ENCODE measurements at places on chromosomes 6 and 20. TPM values are rescaled to one million over a fixed set of nuclear protein-coding genes. Genes with fewer than 3 reads are reported as not detected.

DNA sequence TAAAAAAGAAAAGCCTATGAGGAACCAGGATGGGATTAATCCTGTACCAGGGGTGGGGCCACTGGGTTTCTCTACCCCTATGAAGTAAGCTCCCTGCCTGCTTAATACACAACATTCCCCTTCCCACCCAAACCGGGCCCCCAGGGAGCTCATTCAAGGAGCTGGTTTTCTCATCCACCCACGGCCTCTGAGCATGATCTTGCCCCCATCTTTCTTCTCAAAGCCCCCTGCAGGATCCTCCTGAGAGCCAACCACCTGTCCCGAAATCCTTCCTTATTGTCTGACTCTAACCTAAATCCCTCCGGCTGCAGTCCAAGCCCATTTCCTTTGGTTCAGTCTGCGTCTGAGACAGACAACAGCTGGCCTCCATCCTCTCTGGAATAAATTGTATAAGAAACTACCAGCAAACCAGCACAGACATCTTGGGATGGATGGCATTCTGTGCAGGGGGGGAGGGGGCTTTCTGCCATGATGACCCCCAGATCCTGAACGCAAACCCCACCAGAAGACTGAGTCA lies 21.0 kb downstream of the KCNK5 start:
- no peaks in the 10 kb centered on the region for H3K4me1 ChIP-seq
- H3K36me3 ChIP-seq = no peaks in the 10 kb centered on the region
- H3K27ac ChIP-seq = no peak overlapping the region
- no peak for DNase-seq
- H3K4me3 ChIP-seq = no peak overlapping the region
- H3K27me3 ChIP-seq = no peaks in the 10 kb centered on the region

The RNF217 gene
- total RNA-seq = 44.2 TPM

The CRNKL1 gene
- total RNA-seq = 17.3 TPM

GRCh38 chr6:140779991-140780596 lies 1352.6 kb upstream of the GJE1 start:
- no peak overlapping the region for H3K27ac ChIP-seq
- H3K36me3 ChIP-seq = no peaks in the 10 kb centered on the region
- H3K27me3 ChIP-seq = no peaks in the 10 kb centered on the region
- DNase-seq = no peak
- no peak overlapping the region for H3K4me3 ChIP-seq
- H3K4me1 ChIP-seq = peaks cover 8% of the 10 kb centered on the region

DNA sequence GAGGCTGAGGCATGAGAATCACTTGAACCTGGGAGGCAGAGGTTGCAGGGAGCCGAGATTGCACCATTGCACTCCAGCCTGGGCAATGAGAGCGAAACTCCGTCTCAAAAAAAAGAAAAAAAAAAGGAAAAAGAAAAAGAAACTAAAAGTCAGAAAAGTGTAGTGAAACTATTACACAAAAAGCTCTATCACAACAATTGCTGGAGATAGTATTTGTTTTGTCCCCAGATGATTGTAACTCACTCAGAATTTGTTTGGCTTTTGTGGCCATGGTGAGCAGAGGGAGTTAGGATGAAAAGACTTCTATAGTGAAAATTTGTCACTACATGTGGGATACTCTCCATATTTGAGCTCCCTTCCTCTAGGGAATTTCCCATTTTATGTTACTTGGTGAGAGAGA lies 5.2 kb upstream of the GOPC start:
- DNase-seq = no peak
- H3K27me3 ChIP-seq = no peaks in the 10 kb centered on the region
- H3K36me3 ChIP-seq = no peaks in the 10 kb centered on the region
- H3K4me3 ChIP-seq = no peak overlapping the region
- no peaks in the 10 kb centered on the region for H3K4me1 ChIP-seq
- H3K27ac ChIP-seq = no peak overlapping the region

The ZNF391 gene
- 2.3 TPM for total RNA-seq

GRCh38 chr6:135851442-135852271 lies at the start of gene PDE7B:
Gene PDE7B (plus strand): TSS chr6:135851701.
- peaks cover 10% of the 10 kb centered on the region for H3K4me1 ChIP-seq
- peak within 1 kb of the TSS; percentile 59 for H3K4me3 ChIP-seq
- peak; percentile 11 for DNase-seq
- no peaks in the 10 kb centered on the region for H3K27me3 ChIP-seq

DNA sequence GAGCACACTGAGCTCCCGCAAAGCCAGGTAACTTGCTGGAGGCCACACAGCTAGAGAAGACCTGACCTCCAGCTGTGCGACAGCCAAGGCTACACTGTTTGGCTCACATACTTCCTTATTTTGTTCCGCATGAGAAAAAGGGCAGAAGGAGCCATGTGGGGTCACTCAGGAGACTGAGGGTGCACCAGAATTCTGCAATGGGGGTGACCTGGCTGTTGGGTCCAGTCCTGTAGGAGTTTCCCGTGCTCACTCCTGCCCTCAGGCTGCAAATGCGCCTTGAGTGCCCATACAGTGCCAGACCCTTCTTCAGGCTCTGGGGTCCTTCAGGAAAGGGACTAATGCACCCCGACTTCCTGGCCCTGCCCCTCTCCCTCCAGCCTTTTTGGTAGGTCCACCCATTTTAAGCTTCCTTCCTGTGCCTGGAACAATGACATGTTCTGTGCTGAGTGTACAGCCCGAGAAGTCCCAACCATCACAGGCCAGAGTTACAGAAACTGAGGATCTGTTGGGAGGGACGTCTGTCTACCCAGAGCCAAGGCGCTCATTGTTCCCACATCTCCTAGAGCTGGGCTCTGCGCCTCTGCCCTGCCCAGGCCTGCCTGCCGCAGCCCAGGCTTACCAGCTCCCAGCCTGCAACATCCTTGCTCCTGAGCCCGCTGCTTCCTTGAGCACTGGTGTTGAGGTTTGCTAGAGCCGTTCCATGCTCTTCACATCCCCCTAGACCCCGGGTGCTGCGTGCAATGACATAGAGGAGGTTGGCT lies 33.5 kb upstream of the CD93 start:
- no peak overlapping the region for H3K27ac ChIP-seq
- H3K36me3 ChIP-seq = no peaks in the 10 kb centered on the region
- H3K4me1 ChIP-seq = peaks cover 8% of the 10 kb centered on the region
- no peaks in the 10 kb centered on the region for H3K27me3 ChIP-seq
- no peak for DNase-seq
- no peak overlapping the region for H3K4me3 ChIP-seq

GRCh38 chr6:70705772-70706171 lies 38.1 kb downstream of the SMAP1 start:
- peaks cover 8% of the 10 kb centered on the region for H3K4me1 ChIP-seq
- no peak for DNase-seq
- H3K36me3 ChIP-seq = no peaks in the 10 kb centered on the region
- H3K27me3 ChIP-seq = no peaks in the 10 kb centered on the region
- H3K27ac ChIP-seq = no peak overlapping the region

The POLR1C gene
- 9.9 TPM for total RNA-seq

The DCDC2 gene
- not detected for total RNA-seq

- H3K27me3 ChIP-seq = peaks cover 8% of the 10 kb centered on the region
- H3K27ac ChIP-seq = no peak overlapping the region
- no peaks in the 10 kb centered on the region for H3K36me3 ChIP-seq
Observed at GRCh38 chr20:46814366-46815232, 80.0 kb upstream of the EYA2 start.

The LGSN gene
- total RNA-seq = not detected

The VPS52 gene
- total RNA-seq = 43.2 TPM

The TCF21 gene
- total RNA-seq = not detected

- no peak overlapping the region for H3K27ac ChIP-seq
- no peaks in the 10 kb centered on the region for H3K4me1 ChIP-seq
- H3K36me3 ChIP-seq = no peaks in the 10 kb centered on the region
- H3K4me3 ChIP-seq = no peak overlapping the region
- no peak for DNase-seq
- no peaks in the 10 kb centered on the region for H3K27me3 ChIP-seq
Observed at GRCh38 chr6:41325446-41326066, 9.9 kb upstream of the NCR2 start.

- DNase-seq = no peak
- no peaks in the 10 kb centered on the region for H3K36me3 ChIP-seq
- no peak overlapping the region for H3K4me3 ChIP-seq
Observed at GRCh38 chr6:135346747-135347146, 150.8 kb downstream of the AHI1 start.

DNA sequence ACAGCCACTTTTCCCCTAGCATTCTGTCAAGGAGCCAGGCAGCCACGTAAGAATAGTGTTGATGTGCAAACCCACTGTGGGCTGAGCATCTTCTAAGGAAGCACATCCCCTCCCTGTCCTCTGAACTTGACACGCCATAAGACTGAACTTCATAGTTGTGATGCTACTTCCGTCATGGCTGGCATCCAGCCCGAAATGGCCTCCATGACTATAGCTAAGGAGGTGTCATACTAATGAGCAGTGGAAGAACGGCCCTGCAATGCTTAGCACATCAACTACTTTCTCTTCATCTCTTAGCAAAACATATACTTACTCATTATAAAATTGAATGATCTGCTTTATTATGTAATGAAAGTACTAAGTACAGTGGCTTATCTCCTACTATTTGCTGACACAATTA lies 110.2 kb downstream of the GJA10 start:
- peaks cover 12% of the 10 kb centered on the region for H3K4me1 ChIP-seq
- no peak for DNase-seq
- no peak overlapping the region for H3K4me3 ChIP-seq
- no peaks in the 10 kb centered on the region for H3K27me3 ChIP-seq
- H3K36me3 ChIP-seq = no peaks in the 10 kb centered on the region

DNA sequence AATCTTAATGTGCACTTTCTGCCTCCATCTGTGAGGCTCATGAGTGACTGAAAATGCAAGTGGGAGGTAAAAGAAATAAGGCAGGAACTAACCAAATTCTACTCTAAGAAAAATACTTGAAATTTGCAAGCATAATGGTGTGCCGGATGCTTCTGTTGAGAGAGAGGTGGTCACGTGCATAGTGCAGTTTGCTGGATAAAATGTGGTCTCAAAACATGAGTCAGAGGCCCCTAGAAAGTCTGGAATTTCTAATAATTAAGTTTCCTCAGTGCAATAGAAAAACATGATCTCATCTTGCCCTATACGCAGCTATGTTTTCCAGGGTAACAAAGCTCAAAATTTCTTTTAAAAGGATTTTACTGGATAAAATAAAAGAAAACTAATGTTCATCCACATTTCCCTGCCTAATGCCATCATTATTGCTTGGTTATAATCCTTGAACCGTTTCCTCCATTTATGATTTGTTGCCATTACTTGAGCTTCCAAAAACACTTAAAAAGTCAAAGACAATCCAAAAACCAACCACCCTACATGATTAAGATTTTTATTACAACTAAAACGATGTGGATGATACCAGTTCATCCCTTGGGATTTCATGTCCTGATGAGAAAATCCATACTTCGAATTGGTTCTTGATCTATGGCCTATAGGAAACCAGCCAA lies 351.7 kb upstream of the ARID1B start:
- H3K27ac ChIP-seq = no peak overlapping the region
- DNase-seq = no peak
- H3K36me3 ChIP-seq = no peaks in the 10 kb centered on the region
- H3K4me1 ChIP-seq = peaks cover 8% of the 10 kb centered on the region

GRCh38 chr6:94859924-94860323 lies 717.4 kb upstream of the MANEA start:
- no peak for DNase-seq
- H3K4me3 ChIP-seq = no peak overlapping the region
- H3K36me3 ChIP-seq = no peaks in the 10 kb centered on the region
- no peaks in the 10 kb centered on the region for H3K4me1 ChIP-seq

- no peaks in the 10 kb centered on the region for H3K36me3 ChIP-seq
- no peaks in the 10 kb centered on the region for H3K27me3 ChIP-seq
- DNase-seq = no peak
Observed at GRCh38 chr20:51021067-51022025, 1.6 kb downstream of the KCNG1 start.

The CST5 gene
- total RNA-seq = not detected

DNA sequence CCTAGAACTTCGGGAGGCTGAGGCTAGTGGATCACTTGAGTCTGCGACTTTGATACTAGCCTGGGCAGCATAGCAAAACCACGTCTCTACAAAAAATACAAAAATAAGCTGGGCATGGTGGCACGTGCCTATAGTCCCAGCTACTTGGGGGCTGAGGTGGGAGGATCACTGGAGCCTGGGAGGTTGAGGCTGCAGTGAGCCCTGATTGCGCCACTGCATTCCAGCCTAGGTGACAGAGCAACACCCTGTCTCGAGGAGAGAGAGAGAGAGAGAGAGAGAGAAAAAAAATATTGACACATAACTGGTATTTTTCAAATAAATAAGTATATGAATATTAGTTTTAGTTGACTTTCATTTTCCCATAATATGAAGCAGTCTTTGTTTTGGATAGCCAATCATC lies 222.2 kb downstream of the BTBD9 start:
- no peaks in the 10 kb centered on the region for H3K27me3 ChIP-seq
- H3K36me3 ChIP-seq = no peaks in the 10 kb centered on the region
- H3K27ac ChIP-seq = no peak overlapping the region
- no peak for DNase-seq

The TMEM217 gene
- 0.41 TPM for total RNA-seq

DNA sequence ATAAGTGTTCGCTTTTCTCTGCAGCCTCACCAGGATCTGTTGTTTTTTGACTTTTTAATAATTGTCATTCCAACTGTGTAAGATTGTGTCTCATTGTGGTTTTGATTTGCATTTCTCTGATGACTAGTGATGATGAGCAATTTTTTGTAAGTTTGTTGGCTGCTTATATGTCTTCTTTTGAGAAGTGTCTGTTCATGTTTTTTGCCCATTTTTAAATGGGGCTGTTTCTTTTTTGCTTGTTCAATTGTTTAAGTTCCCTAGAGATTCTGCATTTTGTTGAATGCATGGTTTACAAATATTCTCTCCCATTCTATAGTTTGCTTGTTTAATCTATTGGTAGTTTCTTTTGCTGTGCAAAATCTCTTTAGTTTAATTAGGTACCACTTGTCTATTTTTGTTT lies 295.9 kb downstream of the PACRG start:
- H3K4me3 ChIP-seq = no peak overlapping the region
- no peaks in the 10 kb centered on the region for H3K27me3 ChIP-seq
- no peaks in the 10 kb centered on the region for H3K36me3 ChIP-seq
- no peak for DNase-seq

DNA sequence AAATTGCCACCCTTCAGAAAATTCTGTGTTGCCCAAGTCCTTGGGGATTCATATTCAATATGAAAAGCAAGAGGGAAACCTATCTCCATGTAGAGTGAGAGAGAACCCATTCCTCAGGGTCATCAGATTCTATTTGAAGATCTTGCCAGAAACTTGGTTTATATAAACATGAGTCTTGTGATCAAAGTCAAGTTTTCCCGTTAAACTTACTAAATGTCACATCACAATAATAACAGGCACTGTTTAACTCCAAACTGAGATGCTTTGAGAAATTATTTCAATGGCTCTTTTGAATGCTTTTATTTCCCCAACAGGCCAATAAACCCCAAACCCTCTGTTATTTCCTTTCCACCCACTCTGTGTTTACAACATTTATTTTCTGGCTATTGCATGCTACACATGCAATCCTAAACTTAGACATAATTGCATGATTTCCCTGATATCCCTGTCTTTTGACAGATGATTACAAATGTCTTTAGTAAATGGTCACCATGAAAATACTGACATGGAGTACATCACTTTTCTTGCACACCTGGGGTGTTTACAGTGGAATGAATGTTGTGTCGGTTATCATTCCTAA lies 31.1 kb upstream of the SSTR4 start:
- H3K4me1 ChIP-seq = no peaks in the 10 kb centered on the region
- no peaks in the 10 kb centered on the region for H3K36me3 ChIP-seq
- H3K27ac ChIP-seq = no peak overlapping the region
- H3K27me3 ChIP-seq = no peaks in the 10 kb centered on the region
- no peak for DNase-seq
- H3K4me3 ChIP-seq = no peak overlapping the region

- no peaks in the 10 kb centered on the region for H3K36me3 ChIP-seq
- H3K27ac ChIP-seq = no peak overlapping the region
- no peaks in the 10 kb centered on the region for H3K27me3 ChIP-seq
Observed at GRCh38 chr20:43710370-43711044, 16.3 kb downstream of the GTSF1L start.

Data from thoracic aorta (tissue), 2 donors.